ENCODE measurements at places on chromosomes 7 and 10. TPM values are rescaled to one million over a fixed set of nuclear protein-coding genes. Genes with fewer than 3 reads are reported as not detected.

DNA sequence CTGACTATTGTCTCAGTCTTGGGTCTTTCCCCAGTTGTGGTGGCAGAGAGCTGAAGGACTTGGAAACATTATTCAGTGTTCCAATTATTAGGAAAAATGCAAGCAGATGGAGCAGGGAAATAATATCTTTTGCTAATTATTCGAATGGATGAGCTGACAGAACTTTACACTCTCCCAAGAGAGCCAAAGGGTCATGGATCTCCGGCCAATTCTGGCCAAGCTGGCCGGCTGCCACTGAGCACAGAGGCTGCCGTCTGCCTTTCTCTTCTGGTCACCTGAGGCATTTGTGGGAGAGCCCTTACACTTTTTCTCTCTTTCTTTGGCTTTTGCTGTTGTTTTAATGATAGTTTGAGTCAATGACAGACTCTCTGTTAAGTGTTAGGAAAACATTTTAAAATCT is 22.2 kb upstream of the CNTNAP2 start:
- DNase-seq, result no peak

GRCh38 chr7:77684030-77684429 is 12.2 kb upstream of the RSBN1L start:
- DNase-seq, result no peak

GRCh38 chr7:30817371-30817767 is 46.2 kb downstream of the MINDY4 start:
- no peak for DNase-seq

DNA sequence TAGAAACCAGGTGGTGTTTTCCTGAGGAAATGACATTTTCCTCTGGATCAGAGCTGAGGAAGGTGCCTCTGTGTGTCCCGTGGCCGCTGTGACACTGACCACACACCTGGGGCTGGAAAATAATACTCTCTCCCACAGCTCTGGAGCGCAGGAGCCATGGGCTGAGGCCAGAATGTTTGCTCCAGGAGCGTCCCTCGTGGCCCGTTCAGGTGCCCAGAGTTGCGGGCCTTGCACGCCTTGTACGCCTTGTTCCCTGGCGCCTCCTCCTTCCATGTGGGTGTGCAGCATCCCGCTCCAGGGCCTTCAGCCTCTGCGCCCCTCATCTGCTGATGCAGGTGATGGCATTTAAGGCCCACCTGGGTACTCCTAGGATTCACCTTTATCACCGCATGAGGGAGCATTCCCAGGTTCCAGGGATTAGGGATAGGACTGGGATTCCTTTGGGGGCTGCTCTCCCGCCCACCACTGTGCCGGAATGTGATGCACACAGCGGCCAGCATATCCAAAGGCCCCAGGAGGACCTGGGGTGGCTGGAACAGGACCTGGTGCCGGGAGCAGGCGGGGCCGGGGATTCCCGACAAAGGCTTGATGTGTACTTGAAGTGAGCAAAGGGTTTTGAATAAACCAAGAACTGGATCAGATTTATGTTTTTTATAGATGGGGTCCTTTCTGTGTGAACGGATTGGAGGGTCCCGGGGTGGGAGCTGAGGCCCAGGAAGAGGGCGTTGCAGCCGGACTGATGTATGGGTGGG is 44.0 kb downstream of the PITRM1 start:
- no peak for DNase-seq

DNA sequence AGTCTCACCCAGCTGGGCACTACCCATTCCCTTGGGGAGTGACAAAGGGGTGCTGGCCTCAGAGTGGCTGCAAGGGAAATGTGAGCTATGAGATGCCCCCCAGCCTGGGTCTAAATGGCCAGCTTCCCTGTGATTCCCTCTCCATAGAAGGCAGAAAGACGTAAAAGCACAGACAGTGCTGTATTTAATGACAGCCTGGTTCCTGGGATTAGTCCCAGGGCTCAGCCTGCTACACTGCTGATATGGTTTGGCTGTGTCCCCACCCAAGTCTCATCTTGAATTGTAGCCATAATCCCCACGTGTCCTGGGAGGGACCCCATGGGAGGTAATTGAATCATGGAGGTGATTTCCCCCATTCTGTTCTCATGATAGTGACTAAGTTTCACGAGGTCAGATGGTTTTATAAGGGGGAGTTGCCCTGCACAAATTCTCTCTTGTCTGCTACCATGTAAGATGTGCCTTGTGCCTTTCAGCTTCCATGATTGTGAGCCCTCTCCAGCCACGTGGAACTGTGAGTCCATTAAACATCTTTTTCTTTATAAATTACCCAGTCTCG is 23.9 kb upstream of the CALN1 start:
- no peak for DNase-seq

DNA sequence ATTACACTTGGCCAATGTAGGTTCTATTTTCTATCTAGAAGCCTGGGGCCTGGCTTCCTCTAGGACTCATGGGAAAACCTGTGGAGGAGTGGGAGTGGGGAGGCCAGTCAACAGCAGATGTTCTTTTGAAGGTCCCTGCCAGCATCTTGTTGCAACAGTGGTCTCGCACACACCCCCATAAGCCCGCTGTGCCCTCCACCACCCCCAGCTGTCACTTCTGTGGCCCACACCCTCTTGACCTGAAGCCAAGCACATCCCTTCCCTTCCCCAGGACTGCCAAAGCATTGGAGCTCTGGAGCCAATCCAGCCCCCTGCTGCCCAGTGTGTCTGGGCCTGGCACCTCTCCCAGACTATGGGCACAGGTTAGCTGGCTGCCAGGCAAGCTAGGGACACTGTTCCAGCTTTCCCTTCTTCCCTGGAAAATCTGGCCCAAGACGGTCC is 1.9 kb upstream of the STX1A start:
- DNase-seq, result no peak

GRCh38 chr10:132427006-132427771 is 30.2 kb downstream of the PWWP2B start:
- DNase-seq, result no peak

CYP51A1 gene
- total RNA-seq, result 245 TPM
